Effector CD4-positive, alpha-beta T cell (primary cell): ENCODE measurements at places on chromosomes 12 and 14.

GRCh38 chr12:12977231-12977630 lies 22.8 kb downstream of the HEBP1 start:
- DNase-seq, result no peak

DNA sequence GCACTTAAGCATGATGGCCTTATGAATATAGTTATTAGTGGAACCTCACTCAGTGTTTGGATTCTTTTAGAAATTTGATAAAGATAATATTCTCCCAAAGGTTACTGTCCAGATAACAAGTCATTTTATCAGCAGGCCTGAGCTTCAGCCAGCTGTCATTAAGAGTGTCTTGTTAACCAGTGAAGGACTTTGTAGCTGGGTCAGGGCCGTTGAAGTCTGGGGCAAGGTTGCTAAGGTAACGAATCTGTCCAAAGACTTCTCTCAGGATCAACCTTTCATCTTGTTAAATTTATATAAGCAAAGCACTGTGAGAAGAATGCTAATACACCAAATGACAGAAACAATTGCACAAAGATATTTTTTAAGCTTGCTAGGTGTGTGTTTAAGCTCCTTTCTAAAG lies 271.3 kb upstream of the TMPO start:
- no peak for DNase-seq

GRCh38 chr14:37589715-37590427 lies 5.2 kb downstream of the FOXA1 start:
- DNase-seq, result no peak

DNA sequence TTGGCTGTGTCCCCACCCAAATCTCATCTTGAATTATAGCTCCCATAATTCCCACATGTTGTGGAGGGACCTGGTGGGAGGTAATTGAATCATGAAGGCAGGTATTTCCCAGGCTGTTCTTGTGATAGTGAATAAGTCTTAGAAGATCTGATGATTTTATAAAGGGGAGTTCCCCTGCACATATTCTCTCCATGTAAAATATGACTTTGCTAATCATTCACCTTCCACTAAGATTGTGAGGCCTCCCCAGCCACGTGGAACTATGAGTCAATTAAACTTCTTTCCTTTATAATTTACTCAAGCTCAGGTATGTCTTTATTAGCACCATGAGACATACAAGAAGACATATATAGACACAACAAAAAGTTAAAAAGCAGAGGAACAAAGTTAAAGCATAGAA lies 120.0 kb downstream of the CPNE8 start:
- DNase-seq, result no peak

DNA sequence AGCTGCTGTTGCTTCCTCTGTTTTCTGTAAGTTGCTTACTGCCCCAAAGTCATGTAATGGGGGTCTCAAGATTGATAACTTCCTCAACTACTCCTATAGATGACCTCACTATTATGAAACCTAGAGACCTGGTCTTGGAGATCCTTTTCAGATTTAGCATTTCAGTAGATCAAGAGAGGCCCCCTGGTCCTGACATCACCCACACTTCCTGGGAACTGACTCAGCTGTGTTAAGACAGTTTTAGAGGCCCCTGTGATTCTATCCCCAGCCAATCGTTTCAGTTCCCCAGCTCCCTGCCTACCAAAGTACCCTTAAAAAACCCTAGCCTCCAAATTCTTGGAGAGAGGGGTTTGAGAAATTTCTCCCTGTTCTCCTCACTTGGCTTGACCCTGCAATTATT lies 9.2 kb upstream of the ARG2 start:
- no peak for DNase-seq

DNA sequence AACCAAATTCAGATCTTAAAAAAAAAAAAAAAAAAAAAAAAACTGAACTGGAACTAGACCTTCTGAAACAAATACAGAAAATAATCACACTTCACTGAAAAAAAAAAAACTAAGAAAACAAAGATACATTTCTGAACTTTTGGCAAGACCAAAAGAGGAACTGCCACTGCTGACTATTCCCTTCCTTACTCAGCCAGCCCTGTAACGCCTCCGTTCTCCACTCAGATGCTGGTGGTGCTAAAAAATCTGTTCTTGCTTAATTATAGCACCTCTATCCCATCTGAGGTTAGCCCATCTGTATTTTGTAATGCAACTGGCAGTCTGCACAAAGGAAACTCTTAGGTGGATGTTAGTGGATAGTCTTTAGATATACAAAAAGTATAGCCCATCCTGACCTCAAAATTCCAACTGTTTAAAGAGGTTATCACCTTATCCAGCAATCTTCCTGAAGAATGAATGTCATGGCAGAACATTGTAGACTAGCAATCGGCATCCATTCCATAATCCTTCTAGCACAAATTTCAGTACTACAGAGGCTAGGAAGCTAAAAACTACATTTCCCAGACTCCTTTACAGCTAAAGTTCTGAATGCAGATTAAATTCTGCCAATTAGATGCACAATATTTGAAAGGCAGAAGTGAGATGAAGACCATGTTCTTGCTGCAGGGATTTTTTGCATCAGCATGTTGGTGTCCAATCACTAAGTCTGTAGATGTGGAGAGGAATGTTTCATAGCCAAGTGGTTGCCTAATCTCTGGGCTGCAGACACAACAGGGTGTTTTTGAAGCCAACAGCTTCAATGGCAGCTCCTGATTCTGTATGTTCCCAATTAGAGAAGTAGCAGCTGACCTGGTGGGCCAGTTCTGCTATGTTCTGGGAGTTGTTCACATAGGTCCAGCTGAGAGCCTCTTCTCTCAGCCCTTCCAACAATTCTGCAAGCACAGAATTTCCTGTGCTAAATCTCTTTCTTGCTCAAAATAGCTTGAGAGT lies 5.7 kb downstream of the MAP3K9 start:
- no peak for DNase-seq

DNA sequence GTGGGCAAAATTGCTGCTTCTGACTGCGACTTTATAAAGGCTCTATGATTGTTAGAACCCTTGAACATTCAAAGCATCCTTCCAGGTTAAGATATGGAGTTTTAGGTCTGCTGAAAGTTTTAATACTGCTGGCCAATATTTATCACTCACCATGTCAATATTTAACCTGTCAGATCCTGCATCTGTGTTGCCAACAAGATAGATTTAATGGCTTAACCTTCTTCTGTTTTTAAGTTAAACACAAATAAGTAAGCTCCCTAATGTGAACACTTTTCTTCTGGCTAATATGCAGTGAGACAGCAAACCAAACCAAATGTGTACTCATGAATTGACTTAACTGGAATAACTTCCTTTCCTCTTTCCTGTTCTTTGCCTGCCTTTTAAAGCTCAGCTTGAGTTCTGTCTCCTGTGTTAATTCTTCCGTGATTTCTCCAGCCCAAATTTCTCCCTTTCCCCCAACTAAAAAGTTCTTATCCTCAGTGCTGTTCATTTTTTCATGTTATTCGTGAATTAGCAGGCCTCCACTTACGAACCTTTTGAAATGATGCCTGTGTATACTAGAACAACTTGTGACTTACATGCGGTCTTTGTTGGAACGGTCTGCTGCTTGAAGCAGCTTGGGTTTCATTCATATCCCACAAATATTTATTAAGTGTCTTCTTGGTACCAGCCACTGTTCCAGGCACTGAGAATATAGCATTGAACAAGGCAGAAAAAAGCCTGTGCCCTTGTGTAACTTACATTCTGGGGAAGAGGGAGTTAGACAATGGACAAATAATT lies 9.1 kb downstream of the FBXW8 start:
- DNase-seq, result no peak
